ENCODE measurements at places on chromosomes 4 and X.

DNA sequence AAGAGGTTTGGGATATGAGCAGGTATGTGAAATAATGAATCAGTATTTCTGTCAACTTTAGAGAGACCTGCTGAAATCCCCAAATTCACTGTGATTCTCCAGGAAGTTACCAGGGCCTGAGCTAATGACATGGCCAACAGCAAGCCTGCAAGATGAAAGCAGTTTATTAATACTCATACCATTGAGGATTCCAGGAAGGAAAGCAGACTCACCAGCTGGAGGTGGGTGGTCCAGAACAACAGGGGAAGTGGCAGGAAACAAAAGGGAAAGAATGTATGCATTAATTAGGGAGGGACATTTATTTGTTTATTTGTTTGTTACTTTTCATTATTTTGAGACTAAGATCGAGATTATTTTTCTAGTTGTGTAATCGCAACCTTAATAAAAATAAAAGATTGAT lies 196.6 kb upstream of the AGA start:
- no peak for DNase-seq

GRCh38 chr4:146004730-146005129 lies 66.1 kb upstream of the ZNF827 start:
- no peak for DNase-seq

- DNase-seq: no peak
These were observed 83.0 kb downstream of the EIF4E start for GRCh38 chr4:98845960-98846359.

DNA sequence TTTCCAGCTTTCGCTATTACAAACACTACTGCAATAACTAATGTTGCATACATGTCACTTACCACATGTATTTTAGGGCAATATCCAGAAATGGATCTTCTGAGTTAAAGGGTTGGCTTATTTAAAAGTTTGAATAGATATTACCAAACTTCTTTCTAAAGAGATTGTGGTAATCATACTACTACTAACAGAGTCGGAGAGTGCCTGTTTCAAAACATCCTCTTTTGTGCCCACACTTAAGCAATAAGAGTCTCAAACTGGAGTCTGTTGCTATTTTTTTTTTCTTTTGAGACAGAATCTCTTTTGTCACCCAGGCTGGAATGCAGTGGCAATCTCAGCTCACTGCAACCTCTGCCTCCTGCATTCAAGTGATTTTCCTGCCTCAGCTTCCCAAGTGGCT lies 35.8 kb downstream of the FGFBP1 start:
- no peak for DNase-seq

GRCh38 chr4:186266729-186267456 lies 904 bp downstream of the F11 start:
- DNase-seq: no peak
